ENCODE measurements at places on chromosomes 5 and 9.
A peak's percentile ranks its signal among the peaks of the same experiment; 100 is the strongest.

- DNase-seq: no peak
Observed at GRCh38 chr5:63070001-63070400, 491.4 kb downstream of the LRRC70 start.

GRCh38 chr5:172454358-172455086 lies at the start of gene SH3PXD2B:
Gene SH3PXD2B, minus strand, starts transcription at chr5:172454525. Its CDS starts 173 bp downstream, at chr5:172454352.
- peak; percentile 30 for DNase-seq

DNA sequence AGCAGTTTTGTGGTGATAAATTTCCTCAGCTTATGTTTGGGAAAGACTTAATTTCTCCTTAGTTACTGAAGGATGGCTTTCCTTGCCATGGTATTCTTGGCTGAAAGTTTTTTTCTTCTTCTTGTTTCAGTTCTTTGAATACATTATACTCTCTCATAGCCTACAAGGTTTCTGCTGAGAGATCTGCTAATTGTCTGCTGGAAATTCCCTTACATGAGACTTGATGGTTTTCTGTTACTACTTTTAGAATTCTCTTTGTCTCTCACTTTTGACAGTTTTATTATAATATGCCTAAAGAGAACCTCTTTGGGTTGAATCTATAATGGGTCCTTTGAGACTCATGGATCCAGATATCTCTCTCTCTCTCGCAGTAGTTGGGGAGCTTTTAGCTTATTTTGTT lies 693.6 kb downstream of the PRELID2 start:
- no peak for DNase-seq

- no peak for DNase-seq
Observed at GRCh38 chr5:114657342-114658130, 295.7 kb downstream of the KCNN2 start.

GRCh38 chr9:135023088-135023785 lies 64.2 kb upstream of the OLFM1 start:
- DNase-seq: no peak

- no peak for DNase-seq
Observed at GRCh38 chr5:177333420-177334154, 17.9 kb downstream of the LMAN2 start.

- no peak for DNase-seq
Observed at GRCh38 chr5:106757672-106758071, 913.1 kb downstream of the EFNA5 start.

- DNase-seq: no peak
Observed at GRCh38 chr5:180396926-180397325, 43.8 kb upstream of the GFPT2 start.

DNA sequence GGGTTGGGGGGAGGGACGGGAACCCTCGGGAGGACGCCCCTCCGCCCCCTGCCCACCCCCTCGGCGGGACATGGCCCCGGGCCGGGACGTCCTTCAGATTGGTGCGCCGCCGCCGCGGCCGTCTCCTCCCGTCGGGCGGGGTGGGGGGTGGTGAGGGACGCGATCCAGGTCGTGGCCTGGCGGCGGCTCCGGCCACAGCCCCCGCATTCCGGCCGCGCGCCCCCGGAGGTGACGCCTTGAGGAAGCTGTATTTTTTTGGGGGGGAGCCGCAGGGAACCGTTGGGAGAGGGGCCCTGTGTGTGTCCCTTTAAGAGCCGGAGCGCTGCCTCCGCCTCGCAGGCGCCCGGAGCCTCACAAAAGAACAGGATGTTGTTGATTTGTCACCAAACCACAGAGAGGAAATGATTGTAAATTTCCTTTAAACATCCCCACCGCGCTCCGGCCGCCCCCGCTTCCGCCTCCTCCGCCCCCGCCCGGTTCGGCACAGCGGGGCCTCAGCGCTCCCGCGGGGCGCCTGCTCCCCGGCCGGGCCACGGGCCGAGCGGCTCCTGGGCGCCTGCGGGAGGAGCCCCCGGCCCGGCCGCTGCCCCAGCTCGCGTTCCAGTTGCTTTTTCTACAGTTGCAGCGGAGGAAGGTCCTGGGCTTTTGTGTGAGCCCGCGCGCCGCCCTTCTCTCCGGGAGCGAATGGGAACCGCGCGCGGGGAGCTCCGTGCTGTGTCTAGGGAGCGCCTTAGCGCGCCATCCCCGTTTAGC lies 32.1 kb upstream of the SPRY4 start:
- DNase-seq: peak; percentile 91

DNA sequence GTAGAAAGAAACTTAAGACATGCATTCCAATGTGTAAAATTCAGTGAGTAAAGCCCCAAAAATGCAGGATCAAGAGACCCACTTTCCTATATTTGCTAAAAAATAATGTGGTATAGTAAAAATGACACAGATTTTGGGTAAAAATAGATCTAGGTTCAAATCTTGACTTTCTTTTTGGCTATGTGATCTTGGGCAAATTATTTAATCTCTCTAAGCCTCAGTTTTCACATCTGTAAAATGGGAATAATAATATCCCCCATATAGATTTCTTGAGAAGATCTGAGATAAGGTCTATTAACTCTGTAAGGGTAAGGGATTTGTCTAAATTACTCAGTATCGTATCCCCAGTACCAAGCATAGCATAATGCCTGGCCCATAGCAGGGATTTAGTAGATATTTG lies 172.3 kb downstream of the CARTPT start:
- DNase-seq: no peak

DNA sequence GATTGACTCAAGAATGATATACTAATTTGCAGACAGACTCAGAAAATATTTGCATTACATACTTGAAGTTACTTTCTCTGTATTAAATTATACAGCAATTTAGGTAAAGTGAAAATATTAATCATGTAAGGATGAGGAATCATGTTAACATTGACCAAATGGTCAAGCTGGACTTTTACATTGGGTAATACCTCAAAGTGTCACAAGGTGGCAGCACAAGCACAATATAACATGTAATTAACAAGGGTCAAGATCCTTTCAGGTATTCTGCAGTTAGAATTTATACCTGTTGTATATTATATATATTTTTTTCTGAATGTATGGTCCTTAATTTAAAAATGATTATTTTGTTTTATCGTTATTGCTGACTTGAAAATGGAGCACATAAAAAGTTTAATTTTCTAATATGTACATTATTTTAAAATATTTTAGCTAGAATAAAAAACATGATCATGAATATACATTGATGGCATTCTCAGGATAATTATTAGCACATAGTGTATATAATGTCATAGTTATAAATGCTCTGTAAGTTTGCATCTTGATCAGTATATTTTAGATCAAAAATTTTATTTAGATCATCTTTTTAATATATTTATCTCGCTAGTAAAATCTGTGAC lies 8.6 kb downstream of the HAPLN1 start:
- peak; percentile 21 for DNase-seq

GRCh38 chr5:14687023-14687665 lies 22.6 kb downstream of the OTULIN start:
- no peak for DNase-seq

DNA sequence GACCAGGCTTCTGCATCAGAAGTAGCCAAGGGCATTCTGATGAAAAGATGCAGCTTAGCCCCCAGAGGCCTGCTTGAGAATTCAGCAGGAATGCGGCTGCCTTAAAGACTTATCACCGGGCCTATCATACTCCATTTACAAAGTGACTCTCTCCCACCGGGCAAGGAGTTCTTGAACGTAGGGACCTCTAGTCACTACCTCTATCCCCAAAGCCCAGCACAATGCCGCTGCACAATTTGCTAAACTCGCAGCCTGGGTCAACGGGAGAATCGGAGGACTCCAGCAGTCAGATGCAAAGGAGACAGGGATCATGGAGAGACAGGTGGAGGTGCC lies 661 bp downstream of the PDCL start:
- no peak for DNase-seq

DNA sequence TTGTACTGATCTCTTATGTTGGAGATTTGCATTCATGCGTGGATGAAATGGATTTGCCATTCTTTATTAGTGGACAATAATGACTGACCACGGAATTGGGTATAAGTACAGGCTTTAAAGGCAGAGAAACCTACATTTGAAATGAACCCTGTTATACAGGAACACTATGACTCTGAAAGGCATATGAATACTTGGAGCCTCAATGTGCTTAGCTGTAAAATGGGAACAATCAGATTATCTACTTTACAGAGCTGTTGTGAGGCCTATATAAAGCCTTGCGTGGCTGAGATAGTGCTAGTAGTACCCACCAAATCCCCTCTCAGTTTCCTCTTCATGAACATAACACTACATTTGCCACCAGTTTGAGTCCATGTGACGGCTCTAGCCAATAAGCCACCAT lies 18.9 kb upstream of the MGAT1 start:
- no peak for DNase-seq
